Cardiac septum (tissue), 1 donor: ENCODE measurements at places on chromosomes 3 and 15.

GRCh38 chr3:159322322-159322939, 520.6 kb downstream of the MFSD1 start:
- DNase-seq: no peak

GRCh38 chr3:60167186-60167585, 1084.1 kb downstream of the FHIT start:
- no peak for DNase-seq

GRCh38 chr3:120177707-120178306, 83.6 kb upstream of the GSK3B start:
- no peak for DNase-seq

GRCh38 chr3:189490749-189491148, 140.4 kb upstream of the TP63 start:
- no peak for DNase-seq

GRCh38 chr15:71891026-71891425, 80.7 kb downstream of the NR2E3 start:
- no peak for DNase-seq
